ENCODE measurements at places on chromosomes 7 and 10. TPM values are rescaled to one million over a fixed set of nuclear protein-coding genes. Genes with fewer than 3 reads are reported as not detected.

TBXAS1 gene
- polyA plus RNA-seq: 26.7 TPM

STOX1 gene
- 11.6 TPM for polyA plus RNA-seq

TUBAL3 gene
- 0.19 TPM for polyA plus RNA-seq

- DNase-seq: no peak
These were observed 32.7 kb downstream of the PRKAG2 start for GRCh38 chr7:151844071-151844824.

DNA sequence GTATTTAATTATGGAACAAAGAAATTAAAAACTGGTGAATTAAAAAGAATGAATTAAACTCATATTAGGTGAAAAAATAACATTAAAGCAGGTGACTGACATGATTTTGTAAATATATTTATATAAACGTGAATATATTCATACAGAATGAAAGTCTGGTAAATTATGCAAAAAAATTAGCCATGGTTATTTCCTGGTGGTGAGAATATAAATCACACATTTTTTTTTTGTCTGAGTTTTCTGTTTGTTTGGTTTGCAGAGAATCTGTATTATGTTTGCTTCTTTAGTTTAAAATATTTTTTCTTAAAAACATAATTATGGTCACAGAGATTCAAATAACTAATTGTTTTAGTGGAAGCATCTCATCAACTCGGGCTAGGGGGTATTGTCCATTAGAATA, 73.0 kb upstream of the CSTF2T start:
- no peak for DNase-seq

GRCh38 chr10:89100680-89101079, 106.4 kb downstream of the CH25H start:
- DNase-seq: no peak

ARHGEF35 gene
- 28.7 TPM for polyA plus RNA-seq

All from right renal cortex interstitium (tissue), 3 donors.